ENCODE measurements at places on chromosomes 1 and 21.

GRCh38 chr1:112110031-112110430, 120.6 kb upstream of the KCND3 start:
- no peak for DNase-seq

DNA sequence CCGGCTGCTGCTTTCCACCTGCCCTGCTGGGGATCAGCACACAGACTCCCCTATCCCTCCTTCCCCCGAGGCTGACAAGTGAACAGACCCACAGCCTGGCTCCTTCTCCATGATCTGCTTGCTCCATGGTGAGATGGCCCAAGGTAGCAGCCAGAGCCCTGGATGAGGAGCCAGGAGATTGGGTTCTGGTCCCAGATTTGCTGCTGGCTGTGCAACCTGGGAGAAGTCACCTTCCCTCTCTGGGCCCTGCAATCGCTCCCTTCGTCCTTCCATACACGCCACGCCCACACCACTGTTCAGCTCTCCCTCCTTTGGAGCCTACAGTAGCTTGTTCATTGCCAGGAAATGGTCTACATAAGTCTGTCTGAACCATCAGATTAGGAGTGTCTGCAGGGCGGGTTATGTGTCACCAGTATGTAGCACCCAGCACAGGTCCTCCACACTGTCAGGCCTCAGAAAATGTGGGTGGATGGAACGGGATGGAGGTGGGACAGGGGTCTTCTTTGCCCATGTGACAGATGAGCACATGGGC, 9.2 kb upstream of the EPHA8 start:
- DNase-seq = no peak

DNA sequence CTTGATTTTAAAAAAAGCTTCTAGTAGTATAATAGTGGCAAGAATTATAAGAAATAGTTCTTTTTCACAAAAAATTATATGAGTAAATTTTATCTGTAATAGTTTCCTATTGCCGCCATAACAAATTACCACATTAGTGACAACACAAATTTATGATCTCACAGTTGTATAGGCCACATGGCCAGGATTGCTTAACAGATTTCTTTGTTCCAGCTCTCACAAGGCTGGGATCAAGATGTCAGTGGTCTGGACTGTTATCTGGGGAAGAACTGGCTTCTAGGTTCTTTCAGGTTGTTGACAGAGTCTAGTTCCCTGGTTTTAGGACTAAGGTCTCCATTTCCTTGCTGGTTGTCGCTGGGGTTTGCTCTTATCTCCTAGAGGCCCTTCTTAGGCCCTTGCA, 236.4 kb downstream of the USP25 start:
- no peak for DNase-seq

GRCh38 chr1:230772457-230773395, 25.5 kb downstream of the CAPN9 start:
- DNase-seq = no peak

DNA sequence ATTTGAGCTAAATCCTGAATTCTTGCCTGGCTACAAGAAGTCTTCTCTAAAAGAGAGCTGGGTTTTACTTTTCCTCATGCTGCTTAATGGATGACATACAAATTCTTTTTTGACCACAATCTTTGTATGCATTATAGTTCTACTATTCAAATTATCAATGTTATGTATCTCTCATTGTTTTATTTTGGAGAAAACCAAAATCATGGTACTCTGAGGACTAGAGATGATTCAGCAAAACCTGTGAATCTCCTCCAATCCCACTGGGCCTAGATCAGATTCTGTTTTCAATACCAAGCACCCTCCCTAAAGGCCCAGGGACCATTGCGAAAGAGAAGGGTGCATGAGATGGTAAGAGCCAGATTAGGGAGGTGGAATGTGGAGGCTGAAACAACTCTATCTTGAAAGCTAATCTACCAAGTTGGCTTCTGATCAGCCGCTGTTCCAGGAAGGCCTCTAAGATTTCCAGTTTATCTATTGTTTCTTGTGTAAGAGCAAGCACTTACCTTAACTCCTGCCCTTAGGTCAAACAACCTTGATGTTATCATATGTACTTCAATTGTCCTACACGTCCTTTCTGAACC, 547.2 kb downstream of the PLPP3 start:
- no peak for DNase-seq
